ENCODE measurements at places on chromosomes 12 and 14.

DNA sequence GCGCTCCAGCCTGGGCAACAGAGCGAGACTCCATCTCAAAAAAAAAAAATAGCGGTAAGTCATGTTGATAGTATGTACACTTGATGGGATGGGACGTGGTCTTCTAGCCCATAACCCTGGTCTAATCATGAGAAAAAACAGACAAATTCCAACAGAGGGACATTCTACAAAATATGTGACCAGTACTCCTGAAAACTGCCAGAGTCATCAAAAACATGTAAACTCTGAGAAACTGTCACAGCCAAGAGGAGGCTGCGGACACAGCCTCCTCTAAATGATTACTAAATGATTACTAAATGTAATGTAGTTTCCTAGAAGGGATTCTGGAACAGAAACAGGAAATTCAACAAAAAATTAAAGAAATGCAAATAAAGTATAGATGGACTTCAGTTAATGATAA, 20.9 kb downstream of the CDKL1 start:
- DNase-seq = no peak

GRCh38 chr12:82583756-82584155, 103.0 kb upstream of the TMTC2 start:
- DNase-seq = no peak

GRCh38 chr12:28893365-28893764, 255.7 kb upstream of the FAR2 start:
- DNase-seq = no peak

GRCh38 chr12:11202811-11203210, 16.1 kb upstream of the TAS2R42 start:
- no peak for DNase-seq

- no peak for DNase-seq
Measured at GRCh38 chr14:97527993-97528392, 730.8 kb downstream of the VRK1 start.

- DNase-seq = no peak
Measured at GRCh38 chr12:47940773-47941474, 22.5 kb upstream of the TMEM106C start.

DNA sequence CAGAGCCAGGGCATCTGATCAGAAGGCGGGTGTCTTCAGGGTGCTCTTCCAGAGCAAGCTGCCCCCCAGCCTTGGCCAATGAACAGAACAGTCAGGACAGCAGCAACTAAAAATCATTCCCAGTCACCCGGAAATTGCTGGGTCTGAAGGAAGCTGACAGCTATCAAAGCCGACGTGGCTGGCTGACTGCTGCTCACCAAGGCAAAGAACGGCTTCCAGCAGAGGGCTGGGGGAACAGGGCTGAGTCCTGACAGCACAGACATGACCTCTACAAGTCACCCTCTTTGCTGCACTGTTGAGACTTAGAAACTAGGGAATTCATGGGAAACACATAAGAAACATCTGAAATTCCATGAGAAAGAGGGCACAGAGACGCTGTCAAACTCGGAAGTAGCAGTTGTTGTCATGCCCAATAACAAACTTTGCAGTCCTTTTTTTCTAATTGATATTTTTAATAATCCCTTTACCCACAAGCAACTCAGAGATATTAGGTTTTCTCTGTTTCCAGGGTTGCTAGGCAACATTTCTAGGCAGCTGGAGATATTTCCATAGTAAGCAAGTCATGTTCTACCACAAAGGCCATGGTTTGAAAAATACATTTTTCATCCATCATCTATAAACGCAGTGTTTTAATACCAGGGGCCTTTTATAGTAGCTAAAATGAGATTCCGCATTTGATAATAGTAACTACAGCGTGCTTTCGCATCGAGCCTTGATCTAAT, 365.2 kb downstream of the SEC23A start:
- DNase-seq = no peak

DNA sequence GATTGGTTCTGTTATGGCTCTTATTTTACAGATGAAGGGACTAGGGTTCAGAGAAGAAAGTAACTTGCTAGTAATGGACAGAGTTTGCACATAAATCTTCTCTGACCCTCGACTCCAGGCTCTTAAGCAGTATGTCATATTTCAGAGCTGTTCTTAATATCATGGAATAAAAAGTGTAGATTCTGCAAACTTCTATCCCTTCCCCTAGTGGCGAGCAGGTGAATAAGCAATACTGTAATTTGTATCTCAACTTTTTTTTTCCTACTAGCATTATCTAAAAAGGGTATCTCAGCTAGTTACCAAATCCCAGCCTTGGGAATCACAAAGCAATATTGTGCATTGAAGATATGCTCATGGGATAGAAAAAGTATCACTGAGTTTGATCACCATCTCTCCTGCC, 83.2 kb downstream of the ANO4 start:
- no peak for DNase-seq

GRCh38 chr12:117049295-117049694, 49.9 kb downstream of the TESC start:
- no peak for DNase-seq

DNA sequence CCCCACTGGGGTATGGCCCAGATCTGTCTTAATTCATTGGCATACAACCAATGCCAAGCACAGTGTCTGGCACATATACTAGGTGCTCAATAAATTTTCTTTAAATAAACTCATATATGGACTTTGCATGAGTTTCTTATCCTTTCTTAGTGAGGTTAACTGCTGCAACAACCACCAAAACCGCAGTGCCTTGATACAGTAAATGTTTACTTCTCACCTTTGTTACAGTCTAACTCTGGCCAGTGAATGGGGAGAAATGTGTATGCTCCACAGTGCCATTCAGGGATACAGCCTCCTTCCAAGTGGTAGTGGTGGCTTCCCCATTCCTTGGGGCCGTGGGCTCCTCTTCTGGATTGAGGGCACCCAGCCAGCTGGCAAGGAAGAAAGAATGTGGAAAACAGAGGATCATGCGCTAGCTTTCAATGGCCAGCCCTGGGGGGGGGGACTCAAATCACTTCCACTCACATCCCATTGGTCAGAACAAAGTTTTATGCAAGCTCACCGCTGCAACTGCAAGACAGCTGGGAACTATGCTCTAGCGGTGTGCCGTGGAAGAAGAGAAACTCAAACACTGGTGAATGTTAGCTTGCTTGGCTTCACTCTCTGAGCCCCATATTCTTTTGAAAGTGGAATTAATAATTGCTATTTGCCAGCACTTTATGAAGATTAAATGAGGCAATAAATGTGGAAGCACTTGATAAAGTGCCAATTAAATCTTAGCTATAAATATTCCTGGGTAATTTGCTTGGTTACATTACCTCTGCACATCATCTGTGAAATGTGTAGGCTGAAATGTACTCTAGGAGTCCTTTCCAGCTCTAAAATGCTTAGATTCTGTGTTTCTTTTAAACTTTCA, 51.0 kb upstream of the SOCS2 start:
- DNase-seq = no peak

DNA sequence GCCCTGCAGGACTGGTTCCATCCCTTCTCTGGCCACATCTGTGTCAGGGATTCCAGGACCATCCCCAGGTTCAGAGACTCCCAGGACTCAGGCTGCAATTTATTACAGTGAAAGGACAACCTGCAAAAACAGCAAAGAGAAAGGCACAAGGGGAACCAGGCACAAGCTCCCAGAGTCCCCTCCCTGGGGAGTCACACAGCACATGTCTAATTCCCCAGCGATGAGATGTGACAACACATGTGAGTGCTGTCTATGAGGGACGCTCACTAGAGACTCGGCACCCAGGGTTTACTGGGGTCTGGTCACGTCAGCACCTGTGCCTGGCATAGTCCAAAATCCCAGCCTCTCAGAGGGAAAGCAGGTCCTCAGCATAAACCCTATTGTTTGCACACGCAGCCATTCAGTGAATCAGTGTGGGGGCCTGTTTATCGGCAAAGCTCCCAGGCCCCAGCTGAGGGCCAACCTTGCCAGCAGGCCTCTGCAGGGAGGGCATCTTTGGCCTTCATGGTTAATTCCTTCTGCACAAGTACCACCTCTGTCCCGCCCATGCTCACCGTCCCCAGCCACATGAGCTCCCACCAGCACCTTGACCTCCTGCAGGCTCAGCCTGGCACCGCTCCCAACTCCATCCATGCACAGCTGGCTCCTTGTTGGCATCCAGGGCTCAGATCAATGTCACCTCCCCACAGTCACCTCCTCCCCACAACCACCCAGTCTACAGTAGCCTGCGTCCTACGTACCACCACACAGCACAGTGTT, 198.9 kb upstream of the SFSWAP start:
- no peak for DNase-seq

- no peak for DNase-seq
Measured at GRCh38 chr12:29545102-29545467, 47.6 kb upstream of the OVCH1 start.

DNA sequence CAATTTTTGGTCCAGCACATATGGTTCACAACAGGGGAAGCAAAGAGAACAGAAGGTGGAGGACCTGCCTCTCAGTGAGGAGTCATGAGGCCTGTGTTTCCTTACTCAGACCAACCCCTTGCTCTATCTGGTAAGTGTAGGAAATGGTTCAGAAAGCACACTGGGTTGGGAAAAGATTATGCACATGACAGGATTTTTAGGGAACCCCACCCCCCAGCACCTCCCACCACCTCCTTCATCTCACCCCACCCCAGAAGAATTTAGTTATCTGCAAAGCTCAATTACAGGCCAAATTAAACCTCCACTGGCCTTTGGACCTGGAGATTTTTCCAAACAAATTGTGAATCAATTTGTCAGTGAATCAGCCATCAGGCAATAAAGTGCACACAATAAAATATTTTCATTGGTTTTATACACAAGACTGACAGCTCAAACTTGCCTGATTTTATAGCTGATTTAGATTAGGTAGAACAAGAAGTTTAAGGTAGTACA, 132.8 kb downstream of the DACT1 start:
- DNase-seq = no peak

- DNase-seq = no peak
Measured at GRCh38 chr12:49980501-49981349, 8.0 kb downstream of the AQP6 start.

DNA sequence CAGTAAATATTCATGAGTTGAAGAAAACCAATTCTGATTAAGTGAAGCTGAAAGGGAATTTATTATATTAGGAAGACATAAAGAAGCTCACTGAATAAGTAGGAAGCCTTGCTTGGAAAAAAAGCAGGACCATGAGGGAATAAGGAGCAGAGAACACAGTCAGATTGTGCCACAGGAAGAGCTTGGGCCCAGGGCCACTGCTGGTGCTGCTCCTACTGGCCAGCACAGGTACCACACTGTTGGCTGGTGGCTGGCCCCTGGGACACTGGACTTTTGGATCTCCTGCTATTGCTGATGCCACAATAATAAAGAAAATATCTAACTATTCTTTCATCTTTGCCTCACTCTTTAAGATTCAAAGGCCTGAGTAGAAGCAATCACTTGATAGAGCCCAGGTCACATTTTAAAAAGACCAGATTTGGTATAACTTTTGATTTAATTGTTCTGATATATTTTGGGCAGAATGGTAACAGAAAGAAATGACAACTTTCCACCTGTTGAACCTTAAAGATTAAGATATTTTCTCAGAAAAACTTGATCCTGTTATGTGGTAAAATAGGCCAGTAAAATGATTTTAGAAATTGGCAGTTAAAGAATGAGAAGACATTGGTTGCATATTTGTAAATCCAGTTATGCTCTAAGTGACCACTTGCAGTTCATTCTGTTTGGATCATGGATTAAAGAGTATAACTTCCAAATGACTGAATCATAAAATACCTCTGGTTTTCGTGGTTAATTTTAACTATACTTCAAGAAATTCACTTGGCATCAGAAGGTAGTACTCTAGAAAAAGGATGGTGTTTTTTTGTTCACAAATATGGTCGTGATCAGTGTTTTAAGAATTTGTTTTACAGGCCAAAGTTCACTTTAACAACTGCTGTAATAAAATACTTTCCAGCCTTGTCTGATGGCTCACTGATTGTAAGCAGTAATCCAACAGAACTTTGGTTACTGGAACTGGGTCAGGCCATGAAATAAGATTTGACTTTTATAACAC, 68.3 kb downstream of the DERA start:
- no peak for DNase-seq

GRCh38 chr12:27123642-27124041, 41.3 kb upstream of the C12orf71 start:
- DNase-seq = no peak

GRCh38 chr12:131430158-131430742, 280.6 kb upstream of the SFSWAP start:
- no peak for DNase-seq

DNA sequence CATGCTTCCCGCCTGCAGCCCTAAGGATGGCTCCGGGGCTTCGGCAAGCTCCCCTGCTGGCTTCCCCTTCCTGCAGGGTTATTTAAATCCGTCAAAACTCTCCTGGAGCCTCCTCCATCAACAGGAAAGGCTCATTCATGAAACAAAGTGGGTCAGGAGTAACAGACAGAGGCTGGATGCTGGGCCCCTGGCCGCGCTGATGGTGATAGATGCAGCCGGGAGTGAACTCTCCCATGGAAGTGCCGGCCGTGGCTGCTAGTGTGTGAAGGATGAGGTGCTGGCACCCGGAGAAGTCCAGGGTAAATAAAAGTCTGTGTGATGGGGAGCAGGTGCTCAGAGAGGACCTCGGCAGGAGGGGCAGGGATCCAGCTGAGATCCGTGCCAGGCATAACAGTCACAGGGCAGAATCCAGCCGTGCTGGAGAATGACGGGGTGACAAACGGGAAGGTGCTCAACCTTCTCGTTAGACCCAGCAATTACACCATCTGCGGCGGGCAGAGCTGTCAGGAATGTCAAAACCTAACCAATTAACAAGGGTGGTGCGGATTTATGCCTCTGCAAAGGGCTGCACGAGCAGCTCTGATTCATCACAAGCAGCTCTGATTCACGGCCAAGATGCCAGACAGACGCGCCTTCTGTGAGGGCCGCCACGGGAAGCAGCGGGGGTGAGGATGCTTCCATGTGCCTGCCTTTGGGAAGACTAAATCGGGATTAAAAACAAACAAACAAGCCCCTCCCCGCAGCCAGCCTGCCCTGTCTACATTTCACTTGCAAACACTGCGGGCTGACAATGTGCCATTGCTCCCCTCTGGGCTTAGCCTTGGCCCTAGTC, 55.6 kb downstream of the SYNE3 start:
- DNase-seq = no peak

- no peak for DNase-seq
Measured at GRCh38 chr12:89433634-89434033, 81.3 kb upstream of the DUSP6 start.

DNA sequence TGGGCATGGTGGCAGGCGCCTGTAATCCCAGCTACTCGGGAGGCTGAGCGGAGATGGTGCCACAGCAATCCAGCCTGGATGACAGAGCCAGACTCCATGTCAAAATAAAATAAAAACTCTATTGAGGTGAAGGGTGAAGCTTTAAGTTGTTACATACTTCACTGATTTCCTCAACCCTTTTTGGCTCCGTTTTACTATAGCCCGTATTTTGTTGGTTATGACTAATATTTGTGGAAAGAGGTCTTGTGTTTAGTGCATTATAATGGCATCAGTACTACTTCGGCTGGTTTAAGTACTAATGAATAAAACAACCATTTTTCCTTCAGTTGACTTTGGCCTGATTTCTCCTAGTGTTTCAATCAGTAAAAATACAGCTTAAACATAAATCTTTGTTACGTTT, 27.0 kb upstream of the SLC2A14 start:
- DNase-seq = no peak

GRCh38 chr14:51203881-51204280, 36.2 kb upstream of the TMX1 start:
- no peak for DNase-seq

GRCh38 chr12:65670775-65671174, 153.5 kb upstream of the HMGA2 start:
- DNase-seq = peak; percentile 32

GRCh38 chr12:4555804-4556203, 6.2 kb upstream of the DYRK4 start:
- DNase-seq = no peak
